ENCODE measurements at places on chromosomes 12 and 14.

- DNase-seq = no peak
Measured at GRCh38 chr14:31138301-31138700, 69.3 kb downstream of the HECTD1 start.

- no peak for DNase-seq
Measured at GRCh38 chr12:46926526-46926925, 100.7 kb upstream of the SLC38A4 start.

GRCh38 chr12:131089531-131090273, 136.0 kb downstream of the ADGRD1 start:
- no peak for DNase-seq

DNA sequence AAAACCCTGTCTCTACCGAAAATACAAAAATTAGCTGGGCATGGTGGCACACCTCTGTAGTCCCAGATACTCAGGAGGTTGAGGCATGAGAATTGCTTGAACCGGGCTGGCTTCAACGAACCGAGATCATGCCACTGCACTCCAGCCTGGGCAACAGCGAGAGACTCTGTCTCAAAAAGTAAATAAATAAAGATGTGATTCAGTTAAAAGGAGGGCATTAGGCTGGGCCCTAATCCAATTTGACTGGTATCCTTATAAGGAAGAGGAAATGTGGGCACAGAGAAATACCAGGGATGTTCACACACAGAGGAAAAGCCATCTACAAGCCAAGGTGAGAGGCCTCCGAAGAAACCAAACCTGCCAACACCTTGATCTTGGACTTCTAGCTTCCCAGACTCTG, 10.1 kb upstream of the DCAF4 start:
- DNase-seq = no peak

GRCh38 chr12:68432622-68433021, 100.5 kb upstream of the MDM1 start:
- DNase-seq = no peak

GRCh38 chr14:88477513-88478250, 77.1 kb downstream of the PTPN21 start:
- DNase-seq = no peak

- no peak for DNase-seq
Measured at GRCh38 chr12:121189131-121189530, 20.8 kb upstream of the P2RX4 start.

- DNase-seq = no peak
Measured at GRCh38 chr14:22484632-22485031, 104.4 kb downstream of the DAD1 start.

All from RPMI8226 (cell line).